ENCODE measurements at places on chromosomes 3 and 15.

DNA sequence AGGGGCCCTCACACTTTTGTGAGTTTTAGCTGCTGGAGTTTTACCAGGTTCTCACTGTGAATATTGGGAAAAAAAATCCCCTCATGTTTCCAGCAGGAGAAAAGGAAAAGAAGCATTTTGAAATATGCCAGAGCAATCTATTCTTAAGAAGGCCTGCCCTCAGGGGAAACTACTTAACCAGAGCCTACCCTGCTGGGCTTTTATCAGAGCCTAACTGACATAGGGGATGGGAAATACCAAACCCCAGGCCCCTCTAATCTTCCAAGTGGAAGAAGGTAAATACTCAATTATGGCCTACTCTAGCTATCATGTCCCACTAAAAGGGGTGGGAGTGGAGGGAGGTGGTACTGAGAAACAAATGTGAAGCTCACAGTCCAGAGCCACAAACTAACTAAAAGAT, 68.7 kb upstream of the NMNAT3 start:
- no peak for DNase-seq

DNA sequence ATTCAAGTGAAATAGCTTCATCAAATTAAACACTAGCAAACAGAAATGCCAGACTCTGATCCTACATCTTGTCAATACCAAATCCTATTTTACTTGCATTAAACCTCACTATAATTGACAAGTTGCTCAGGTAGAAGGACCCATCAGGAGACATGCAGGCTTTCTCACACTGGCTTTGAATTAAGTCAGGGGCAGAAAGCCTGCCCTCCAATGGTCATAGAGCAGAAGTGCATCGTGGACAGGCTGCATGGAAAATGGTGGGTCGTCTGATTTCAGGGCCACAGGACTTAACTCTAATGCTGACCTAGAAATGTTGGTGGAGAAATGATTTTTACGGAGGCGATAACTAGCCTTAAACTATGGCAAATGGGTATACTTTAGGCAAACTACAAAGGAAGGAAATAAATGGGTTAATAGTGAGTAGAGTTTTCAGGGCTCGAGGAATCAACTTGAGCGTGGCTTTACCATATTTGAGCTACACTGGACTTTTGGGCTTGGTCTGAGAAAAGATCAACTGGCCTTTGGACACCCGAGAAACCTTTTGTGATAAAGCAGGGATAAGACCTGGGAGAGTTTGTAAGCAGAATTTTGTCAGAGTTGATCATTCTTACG, 283.9 kb downstream of the GRM7 start:
- DNase-seq: no peak

DNA sequence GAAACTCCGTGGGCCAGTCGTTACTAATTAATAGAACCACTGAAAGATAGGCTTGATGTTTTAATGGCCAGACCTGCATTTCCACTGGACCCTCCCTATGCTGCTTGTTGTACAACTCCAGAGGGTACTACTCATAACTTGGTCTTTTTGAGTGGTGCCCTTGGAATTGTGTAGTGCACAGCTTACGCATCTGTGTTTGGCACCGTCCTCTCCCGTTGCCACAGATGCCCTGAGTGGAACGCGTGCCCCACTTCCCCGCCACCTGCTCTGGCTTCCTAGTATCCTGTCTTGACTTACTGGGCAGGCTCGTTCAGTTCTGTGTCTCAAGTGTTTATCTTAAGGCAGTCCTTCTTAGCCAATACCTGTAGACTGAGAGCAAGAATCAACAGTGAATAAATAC, 78.7 kb downstream of the USP13 start:
- DNase-seq: no peak

DNA sequence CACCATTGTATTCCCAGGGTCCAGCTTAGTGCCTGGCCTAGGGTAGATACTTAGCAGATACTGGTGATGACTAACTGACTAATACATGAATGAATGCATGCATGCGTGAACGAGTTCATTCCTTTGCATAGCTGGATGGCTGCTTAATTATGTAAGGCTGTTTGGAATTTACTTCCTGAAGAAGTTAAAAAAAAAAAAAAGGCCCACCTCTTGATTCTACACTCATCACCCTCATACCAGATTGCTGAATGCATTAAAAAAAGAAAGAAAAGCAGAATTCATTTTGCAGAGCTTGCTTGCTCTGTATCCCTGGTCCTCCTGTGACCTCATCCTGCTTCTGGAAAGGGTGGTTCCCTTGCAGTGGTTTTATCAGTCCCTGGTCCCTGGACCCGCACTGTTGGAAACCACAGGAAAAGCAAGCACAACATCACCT, 277.6 kb upstream of the CFAP20DC start:
- no peak for DNase-seq

GRCh38 chr3:12178091-12178820, 19.5 kb upstream of the TIMP4 start:
- no peak for DNase-seq

GRCh38 chr3:132871956-132872355, 149.7 kb upstream of the NPHP3 start:
- peak; percentile 7 for DNase-seq

- DNase-seq: peak; percentile 66
Observed at GRCh38 chr3:149512073-149512782, 37.7 kb downstream of the TM4SF4 start.

- DNase-seq: no peak
Observed at GRCh38 chr3:73571238-73571794, 53.4 kb downstream of the PDZRN3 start.

- DNase-seq: no peak
Observed at GRCh38 chr3:71514621-71515020, 68.9 kb downstream of the FOXP1 start.

- no peak for DNase-seq
Observed at GRCh38 chr3:36937492-36937891, 7.4 kb downstream of the TRANK1 start.

DNA sequence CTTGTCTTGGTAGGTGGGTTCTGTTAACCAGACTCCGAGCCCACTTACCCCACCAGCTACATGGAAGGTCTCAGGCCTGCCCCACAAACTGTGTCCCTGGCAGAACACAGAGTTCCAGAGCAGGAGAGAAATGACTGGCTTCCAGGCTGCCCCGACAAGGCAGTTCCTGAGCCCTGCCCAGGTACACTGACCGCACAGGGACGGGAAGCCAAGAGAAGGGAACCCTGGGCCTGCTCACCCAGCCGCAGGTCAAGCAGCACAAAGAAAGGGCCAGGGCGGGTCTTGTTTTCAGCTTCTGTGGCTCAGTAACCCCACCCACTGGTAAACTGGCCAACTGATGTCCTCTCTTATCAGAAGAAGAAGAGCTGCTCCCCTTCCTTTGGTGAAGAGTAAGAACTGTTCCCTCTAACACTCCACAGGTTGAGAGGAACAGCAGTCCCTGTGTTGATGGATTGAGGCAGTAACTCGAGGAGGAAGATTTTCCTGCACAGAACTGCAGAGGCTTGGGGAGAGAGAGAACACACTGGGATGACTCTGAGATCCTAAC, 68.4 kb downstream of the CRTC3 start:
- no peak for DNase-seq

DNA sequence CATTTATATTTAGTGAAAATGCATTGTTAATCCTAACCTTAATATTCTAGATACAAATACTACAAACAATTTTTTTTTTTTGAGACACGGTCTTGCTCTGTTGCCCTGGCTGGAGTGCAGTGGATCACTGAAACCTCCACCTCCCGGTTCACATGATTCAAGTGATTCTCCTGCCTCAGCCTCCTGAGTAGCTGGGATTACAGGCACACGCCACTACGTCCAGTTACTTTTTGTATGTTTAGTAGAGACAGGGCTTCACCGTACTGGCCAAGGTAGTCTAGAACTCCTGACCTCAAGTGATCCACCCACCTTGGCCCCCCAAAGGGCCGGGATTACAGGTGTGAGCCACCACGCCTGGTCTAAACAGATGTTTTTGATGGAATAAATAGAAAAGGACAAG, 361.5 kb upstream of the NECTIN3 start:
- DNase-seq: no peak

- DNase-seq: no peak
Observed at GRCh38 chr3:12235691-12236090, 53.2 kb upstream of the PPARG start.

Data from NCI-H446 treated with DMSO at 0.1 percent for 48 hours (cell line).